ENCODE measurements at places on chromosomes 2 and 18.

DNA sequence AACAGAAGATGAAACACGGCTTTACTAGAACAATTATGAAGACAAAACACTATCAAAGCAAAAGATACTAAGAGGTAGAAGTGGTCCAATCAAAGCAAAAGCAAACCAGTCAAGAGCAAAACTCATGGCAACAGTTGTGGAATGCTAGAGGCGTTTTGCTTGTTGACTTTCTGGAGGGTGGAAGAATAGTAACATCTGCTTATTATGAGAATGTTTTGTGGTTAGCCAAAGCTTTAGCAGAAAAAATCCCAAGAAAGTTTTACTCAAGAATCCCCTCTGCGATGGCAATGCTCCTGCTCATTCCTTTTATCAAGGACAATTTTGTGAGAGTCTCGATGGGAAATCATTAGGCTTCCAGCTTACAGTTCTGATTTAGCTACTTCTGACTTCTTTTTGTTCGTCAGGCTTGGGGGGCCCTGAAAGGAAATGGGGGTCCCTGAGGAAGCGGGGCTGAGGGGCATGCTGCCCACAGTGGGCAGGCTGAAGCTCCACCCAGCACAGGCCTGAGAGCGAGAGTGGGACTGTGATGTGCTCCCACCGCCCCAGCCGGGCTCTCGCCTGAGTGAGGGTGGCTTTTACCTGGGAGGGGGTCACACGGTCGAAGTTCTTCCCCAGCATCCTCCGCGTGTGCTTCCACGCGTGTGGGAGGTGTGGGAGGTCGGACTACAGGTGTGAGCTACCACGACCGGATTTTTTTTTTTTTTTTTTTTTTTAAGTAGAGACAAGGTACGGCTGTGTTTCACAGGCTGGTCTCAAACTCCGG lies 49.0 kb upstream of the MC4R start:
- no peak for DNase-seq

- no peak for DNase-seq
Observed at GRCh38 chr2:231934441-231935206, 8.4 kb upstream of the NPPC start.

DNA sequence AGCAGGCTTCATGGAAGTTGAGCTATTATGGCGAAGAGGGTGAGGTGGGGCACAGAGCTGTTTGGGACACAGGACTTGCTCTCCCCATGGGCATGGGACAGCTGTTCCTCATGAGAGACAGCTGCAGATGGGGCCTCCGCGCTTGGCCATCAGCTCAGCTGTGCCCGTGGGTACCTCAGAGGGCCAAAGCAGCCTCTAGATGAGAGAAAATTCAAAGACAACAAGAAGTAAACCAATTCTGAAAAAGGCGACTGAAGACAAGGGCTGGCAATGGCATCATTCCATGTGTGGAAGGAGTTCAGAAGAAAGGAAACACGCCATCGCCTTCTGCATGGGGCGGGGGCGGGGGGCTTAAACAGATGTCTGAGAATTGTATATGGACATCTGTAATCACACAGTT lies 136.2 kb downstream of the BCL2 start:
- DNase-seq: no peak

- DNase-seq: no peak
Observed at GRCh38 chr18:74819433-74820059, 221.9 kb downstream of the ZNF407 start.

DNA sequence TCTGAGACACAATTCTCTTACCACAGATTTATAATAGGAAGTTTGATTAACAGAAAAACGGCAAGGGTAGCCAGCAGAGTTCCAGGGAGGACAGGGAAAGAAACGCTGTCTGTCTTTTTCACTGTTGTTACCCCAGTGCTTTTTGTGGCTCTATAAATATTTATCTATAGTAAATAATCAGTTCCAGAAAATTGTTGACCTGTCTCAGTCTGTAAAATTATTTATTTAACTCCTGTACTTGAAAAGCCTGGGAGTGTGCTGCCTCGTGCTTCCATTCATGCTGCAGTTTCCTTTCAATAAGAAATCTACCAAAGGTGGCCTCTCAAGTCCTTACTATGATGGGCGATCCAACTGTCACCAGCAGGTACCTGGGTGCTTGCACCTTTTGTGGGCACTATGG lies 102.9 kb downstream of the ETAA1 start:
- no peak for DNase-seq

DNA sequence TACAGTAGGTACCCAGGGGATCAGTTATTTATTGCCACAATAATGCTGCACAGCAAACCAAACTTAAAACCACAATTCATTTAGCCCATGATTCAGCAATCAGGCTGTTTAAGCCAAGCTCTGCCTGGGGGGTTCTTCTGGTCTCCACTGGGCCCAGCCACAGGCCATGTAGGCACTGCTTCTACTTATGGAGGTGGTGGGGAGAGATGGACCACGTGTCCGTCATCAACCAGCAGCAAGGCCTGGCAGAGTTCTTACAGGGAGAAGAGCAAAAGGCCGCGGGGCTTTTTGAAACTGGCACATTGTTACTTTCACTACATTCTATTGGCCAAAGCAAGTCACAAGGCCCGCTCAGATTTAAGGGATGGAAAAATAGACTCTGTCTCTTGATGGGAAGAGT lies 76.3 kb upstream of the DAPL1 start:
- DNase-seq: no peak

- no peak for DNase-seq
Observed at GRCh38 chr2:54685263-54685775, 38.1 kb upstream of the EML6 start.

GRCh38 chr2:56705713-56706112 lies 521.9 kb downstream of the CCDC85A start:
- DNase-seq: no peak

DNA sequence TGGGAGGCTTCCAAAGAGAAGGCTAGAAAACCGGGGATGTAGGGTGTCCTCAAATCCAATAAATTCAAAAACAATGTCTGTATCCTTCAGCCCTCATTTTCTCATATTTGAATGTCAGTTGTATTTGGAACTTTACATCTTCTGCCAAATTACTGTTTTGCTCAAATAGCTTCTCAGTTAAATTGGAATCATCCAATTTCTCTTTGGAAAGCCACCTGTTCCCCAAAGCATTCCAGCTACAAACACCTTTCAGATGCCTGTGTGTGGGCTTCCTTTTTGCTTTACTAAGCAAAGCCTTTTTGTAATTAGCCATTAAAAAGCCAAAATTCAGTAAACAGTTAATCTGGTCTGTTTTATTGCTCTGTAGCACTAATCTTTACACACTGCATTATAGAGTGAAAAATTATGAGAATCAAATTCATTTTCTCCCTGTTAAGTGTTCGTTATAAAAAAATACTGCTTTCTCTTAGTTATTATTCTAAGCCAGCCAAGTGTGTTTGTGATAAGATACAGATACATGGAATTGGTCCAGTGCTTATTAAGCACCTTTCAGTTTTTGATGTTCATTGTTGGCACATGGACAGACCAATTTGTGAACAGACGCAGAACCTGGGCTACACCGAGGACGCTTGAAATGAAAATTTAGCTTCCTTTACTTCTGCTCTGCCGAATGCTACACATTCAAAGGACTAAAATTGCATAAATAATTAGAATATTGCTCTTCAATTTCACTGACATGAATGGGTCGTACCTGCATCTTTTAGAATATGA lies 151.6 kb downstream of the RTN4 start:
- no peak for DNase-seq

DNA sequence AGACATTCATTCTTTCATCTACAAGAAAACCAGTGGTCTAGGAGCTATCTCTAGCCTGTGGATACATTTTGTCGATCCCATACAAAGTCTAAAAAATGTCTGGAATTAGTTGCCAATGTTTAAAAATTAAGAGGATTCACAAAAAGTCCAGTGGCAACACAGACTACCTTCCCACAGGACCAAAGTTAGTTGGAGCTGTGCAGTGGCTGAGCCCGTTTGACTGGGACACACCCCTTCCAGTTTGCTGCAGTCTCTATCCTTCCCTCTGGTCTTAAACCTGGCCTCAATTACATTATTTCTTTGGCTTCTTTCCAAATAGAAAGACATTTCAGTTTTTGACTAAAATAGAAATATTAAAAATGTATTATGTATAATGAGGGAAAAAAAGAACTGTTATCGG lies 18.6 kb downstream of the SLC16A14 start:
- DNase-seq: no peak

DNA sequence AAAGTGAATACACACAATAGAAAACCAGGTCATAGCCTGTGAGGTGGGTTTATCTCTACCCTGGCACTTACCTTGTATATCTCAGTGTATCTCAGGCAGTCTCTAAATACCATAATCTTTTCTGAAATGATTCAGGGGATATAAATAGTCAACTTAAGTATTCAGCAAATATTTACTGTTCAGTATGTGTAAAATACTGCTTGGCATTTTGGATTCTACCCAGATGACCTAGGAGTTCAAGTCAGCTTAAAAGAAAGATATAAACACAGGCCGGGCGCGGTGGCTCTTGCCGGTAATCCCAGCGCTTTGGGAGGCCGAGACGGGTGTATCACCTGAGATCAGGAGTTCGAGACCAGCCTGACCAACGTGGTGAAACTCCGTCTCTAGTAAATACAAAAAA lies 23.8 kb downstream of the GRHL1 start:
- no peak for DNase-seq

GRCh38 chr18:34970106-34970505 lies 71.1 kb upstream of the MAPRE2 start:
- DNase-seq: no peak

GRCh38 chr18:10247021-10247741 lies 207.3 kb upstream of the APCDD1 start:
- DNase-seq: no peak

DNA sequence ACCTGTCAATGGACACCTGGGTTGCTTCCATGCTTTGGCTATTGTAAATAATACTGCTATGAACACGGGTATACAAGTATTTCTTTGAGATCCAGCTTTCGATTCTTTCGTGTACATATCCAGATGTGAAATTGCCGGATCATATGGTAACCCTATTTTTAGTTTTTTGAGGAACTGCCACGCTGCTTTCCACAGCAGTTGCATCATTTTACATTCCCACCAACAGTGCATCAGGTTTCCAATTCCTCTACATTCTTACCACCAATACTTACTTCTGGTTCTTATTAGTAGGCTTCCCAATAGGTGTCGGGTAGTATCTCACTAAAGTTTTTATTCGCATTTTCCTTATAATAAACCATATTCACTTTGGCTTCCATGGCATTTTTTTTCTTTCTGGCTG lies 69.6 kb downstream of the PID1 start:
- DNase-seq: no peak

- DNase-seq: peak; percentile 25
Observed at GRCh38 chr2:97718942-97719341, 5.6 kb downstream of the ZAP70 start.

GRCh38 chr2:227460070-227460485 lies 11.9 kb upstream of the AGFG1 start:
- no peak for DNase-seq

GRCh38 chr2:101831351-101831865 lies 133.9 kb downstream of the MAP4K4 start:
- DNase-seq: peak; percentile 65

- DNase-seq: no peak
Observed at GRCh38 chr18:62741584-62741983, 26.2 kb downstream of the PHLPP1 start.

DNA sequence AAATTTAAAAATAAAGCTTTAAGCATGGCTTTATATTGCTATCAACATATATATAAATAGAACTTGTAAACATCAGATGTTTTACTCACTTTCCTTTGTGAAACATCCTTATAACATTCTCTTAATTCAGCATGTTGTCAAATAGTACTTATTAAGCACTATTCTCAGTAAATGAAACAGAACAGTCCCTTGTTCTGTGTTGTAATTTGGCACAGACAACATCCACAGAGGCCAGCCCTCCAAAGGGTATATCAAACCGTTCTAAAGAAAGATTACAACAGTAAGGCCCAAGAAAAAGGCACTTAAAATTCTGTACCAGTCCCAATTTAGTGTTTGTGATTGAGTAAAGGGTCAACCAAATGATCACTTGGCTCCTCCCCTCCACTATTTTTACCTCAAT lies 46.0 kb downstream of the GAREM1 start:
- DNase-seq: no peak

DNA sequence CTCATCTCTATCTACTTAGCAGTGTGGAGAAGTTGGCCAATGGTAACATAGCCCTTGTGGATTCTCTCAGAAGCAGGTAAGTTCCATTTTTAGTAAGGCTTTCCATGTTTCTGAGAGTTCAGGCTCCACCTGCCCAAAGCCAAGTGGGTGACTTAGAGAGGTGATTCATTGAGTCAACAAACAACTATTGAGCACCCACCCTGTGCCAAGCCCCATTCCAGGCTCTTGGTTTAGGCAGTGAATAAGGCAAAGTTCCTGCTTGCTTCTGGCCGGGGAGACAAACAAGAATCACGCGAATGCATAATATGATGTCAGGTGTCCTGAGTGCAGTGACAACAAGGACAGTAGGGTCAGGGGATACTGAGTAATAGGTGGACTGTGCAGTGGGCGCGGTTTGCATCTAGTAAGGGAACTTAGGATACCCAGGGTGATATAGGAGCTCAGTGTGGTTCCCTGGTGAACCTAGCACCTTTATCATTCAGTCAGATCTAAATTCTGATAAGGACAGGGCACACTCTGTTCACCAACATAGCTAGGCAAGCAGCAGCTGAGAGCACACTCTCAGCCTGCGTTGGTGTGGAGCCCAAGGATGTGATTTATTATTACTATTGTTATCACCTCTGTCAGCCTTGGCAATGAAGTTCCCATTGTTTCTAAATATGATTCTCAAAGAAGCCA lies 31.7 kb upstream of the KCTD1 start:
- DNase-seq: peak; percentile 75

DNA sequence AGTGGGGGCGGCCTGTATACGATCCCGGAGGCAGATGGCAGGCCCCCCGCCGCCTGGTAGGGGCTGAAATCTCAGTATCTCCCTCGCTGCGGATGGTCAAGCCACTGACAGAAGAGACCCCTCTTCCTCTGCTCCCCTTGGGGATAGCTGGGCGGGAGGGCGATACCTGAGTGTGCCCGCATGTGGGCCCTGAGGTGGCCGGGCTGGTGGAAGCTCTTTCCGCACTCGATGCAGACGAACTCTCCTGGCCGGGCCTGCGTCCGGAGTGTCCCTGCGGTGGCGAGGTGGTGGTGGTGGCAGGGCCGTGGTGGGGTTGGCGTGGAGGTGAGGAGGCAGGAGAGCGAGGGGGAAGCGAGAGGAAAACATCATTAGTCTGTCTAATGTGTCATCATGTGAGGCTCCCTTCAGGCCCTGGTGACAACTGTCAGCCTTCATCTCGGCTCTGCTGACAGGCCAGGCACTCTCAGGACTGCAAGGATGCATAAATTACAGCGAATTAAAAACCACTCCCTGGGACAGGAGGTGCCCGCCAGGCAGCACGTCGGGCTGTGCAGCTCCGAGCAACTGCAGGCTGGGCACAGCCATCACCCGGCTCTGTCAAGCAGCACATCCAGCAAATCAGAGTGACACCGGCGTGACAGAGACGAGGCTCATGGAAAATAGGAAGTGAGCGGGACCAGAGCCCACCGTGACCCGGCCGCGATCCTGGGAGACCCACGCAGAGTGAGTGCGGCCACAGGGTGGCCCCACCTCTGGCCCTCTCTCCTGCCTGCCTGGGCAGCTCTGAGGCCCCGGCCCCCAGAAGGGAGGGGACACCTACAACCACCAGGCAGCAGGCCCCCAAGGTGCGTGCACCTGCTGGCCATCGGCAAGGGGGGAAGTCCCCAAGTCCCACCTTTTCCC lies 123.5 kb downstream of the ZNF516 start:
- DNase-seq: no peak

GRCh38 chr2:77081597-77081996 lies 440.6 kb downstream of the LRRTM4 start:
- DNase-seq: no peak
